ENCODE measurements at places on chromosomes 11 and 22.

GRCh38 chr11:20075627-20076026 lies 84.6 kb downstream of the DBX1 start:
- DNase-seq = no peak

GRCh38 chr22:21626073-21626734 lies 3.6 kb downstream of the YDJC start:
- no peak for DNase-seq

GRCh38 chr11:130439160-130439519 lies 9.3 kb upstream of the ADAMTS15 start:
- no peak for DNase-seq

DNA sequence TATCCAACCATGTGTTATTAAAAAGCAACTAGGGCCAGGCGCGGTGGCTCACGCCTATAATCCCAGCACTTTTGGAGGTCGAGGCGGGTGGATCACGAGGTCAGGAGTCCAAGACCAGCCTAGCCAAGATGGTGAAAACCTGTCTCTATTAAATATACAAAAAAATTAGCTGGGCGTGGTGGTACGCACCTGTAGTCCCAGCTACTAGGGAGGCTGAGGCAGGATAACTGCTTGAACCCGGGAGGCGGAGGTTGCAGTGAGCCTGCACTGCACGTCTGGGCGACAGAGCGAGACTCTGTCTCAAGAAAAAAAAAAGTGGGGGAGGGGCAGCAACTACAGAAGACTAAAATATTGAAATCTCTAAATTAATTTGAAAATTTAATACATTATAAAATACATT lies 18.4 kb downstream of the CHORDC1 start:
- DNase-seq = no peak

GRCh38 chr11:27385245-27385644 lies 22.2 kb upstream of the CCDC34 start:
- DNase-seq = no peak

DNA sequence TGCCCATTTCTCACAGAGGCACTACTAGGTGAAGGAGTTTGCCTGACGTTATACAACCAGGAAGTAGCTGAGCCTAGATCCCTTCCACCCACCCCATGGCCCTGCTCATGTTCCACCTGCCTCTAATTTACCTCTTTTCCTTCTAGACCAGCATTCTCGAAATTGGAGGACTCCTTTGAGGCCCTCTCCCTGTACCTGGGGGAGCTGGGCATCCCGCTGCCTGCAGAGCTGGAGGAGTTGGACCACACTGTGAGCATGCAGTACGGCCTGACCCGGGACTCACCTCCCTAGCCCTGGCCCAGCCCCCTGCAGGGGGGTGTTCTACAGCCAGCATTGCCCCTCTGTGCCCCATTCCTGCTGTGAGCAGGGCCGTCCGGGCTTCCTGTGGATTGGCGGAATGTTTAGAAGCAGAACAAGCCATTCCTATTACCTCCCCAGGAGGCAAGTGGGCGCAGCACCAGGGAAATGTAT lies 14.1 kb downstream of the PIK3IP1 start:
- no peak for DNase-seq

- no peak for DNase-seq
These were observed 10.7 kb downstream of the MAML2 start for GRCh38 chr11:96332126-96332771.

DNA sequence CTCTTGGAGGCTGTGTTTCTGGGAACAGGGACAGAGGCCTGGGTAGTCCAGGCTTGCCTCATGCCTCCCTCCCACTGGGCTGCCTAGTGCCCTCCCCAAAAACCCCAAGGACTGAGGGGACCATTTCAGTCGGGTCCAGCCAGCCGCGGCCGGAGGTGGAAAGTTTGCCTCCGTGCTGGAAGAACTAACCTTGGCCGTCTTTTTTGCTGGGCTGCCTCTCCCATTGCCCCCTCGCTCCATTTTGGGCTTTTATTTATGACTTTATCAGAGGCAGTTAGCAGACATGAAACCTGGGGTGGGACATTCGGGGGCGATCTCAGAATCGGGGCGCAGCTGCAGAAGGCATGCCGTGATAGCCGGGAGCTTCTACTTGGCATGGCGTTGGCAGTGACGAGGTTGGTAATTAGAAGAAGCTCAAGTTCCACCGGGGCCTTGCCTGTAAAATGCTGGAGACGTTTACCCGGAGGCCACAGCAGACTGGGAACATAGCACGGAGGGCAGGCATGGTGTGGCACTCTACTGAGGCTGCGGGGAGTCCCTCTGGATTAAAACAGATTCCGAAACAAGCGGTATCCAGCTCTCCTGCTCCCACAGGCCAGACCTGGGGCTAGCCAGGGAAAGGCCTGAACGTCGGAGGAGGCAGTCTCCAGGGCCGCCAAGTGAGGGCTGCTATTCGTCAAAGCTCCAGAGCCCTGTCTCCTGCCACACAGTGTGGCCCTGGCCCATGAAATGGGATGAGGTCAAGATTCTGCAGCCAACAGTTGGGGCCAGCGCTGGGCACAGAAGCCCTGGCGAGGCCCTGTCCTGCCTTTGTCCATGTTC lies 76.4 kb upstream of the PPARA start:
- peak; percentile 54 for DNase-seq

DNA sequence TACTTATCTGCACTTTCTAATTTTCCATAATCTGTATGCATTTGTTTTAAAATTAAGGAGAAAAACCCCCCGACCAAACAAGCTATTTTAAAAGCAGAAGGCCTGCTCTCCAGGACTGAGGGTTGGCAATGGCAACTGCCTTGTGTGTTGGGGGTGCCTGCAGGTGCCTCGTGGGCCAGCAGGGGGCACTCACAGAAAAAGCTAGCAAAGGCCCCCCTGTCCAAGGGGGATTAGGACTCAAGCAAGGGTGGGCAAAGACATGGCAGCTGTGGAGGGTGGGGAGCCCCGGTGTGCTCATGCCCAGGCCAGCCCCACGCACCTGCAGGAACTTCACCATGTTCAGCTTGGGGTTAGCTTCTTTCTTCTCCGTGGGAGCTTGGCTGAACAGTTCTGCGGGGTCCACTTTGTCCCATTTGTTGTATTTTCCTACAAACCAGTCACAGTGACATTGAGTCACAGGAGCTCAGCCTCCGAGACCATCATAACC lies 10.3 kb downstream of the TOP3B start:
- DNase-seq = peak; percentile 4

DNA sequence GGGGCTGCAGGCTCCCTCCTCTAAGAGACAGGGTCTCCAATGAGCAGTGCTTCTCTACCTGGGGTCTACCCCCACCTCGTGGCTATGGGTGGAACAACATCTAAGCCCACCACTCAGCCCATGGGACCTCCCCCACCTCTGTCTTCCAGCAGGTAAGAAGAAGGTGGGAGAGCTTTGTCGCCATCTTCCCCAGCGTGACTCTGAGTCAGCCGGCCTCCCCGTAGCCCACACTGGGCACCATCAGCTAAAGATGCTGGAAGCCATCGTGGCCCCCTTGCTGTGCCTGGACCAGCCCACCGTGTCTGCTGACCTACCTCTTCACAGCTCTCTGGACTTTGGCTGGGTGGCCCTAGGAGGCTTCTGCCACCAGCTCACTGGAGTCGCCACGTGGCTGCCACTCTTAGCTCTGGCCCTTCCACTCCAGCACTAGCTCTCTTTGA lies 944 bp downstream of the C11orf86 start:
- no peak for DNase-seq

GRCh38 chr11:12526789-12527188 lies 147.4 kb upstream of the TEAD1 start:
- DNase-seq = no peak

DNA sequence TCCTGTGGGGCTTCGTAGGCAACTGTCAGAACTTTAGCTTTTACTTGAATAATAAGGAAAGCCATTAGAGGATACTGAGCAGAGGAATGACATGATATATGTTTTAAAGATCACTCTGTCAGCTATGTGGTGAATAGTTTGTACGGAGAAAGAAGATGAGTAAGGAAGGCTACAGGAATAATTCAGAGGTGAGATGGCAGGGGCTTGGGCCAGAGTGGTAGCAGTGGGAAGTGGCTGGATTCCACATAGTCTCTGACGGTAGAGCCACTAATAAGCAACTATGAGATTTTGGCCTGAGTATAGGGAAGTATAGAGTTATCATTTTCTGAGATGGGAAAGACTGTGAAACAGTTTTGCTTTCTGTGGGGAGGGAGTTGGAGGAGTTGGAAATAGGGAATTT lies 93.9 kb upstream of the MTMR2 start:
- DNase-seq = no peak

DNA sequence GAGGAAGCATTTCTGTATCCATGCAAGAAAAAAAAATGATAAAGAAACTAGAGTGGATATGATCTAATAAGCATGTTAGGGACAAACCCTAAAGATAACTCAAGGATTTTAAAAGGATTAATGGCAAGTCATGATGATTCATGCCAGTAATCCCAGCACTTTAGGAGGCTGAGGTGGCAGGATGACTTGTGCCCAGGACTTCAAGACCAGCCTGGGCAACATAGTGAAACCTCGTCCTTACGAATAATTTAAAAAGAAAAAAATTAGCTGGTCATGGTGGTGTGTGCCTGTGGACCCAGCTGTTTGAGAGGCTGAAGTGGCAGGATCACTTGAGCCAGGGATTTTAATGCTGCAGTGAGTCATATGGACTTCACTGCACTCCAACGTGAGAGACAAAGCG lies 145.5 kb upstream of the BLID start:
- no peak for DNase-seq

DNA sequence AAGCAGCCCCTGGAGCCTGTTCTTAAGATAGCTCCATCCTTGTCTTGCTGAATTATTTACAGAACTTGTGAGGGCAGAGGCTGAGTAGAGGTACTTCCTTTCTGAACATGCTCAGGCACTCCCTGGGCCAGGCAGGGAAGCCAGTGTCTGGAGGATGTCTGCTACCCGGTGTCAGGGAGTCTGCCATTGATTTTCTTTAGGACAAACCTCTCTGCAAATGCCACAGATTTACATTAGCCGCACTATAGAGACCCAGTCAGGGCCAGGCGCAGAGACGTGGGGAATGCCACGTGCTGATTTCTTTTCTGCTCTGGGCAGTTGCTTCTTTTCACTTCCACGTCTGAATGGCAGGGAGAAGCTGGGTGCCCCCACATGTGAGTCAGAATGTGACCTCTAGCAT lies 585.5 kb downstream of the NTM start:
- DNase-seq = no peak

DNA sequence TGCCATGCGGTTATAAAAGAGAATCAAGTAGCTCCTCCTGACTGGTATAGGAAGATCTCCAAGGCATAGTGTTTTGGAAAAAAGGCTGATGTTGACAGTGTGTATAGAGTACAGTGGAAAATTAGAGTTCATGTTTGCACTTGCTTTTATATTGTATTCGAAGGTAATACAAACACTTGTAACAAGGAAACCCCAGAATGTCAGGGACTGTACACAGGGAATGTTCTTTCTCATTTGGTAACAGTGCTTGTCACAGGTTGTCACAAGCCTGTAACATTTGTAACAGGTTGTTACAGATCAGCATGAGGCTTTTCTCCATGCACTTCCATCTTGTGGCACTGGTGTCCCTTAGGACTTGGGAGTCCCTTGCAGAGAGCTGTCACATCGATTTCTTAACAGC lies 64.0 kb downstream of the GRK3 start:
- DNase-seq = no peak

- no peak for DNase-seq
These were observed 8.6 kb downstream of the CCDC34 start for GRCh38 chr11:27354359-27354965.

DNA sequence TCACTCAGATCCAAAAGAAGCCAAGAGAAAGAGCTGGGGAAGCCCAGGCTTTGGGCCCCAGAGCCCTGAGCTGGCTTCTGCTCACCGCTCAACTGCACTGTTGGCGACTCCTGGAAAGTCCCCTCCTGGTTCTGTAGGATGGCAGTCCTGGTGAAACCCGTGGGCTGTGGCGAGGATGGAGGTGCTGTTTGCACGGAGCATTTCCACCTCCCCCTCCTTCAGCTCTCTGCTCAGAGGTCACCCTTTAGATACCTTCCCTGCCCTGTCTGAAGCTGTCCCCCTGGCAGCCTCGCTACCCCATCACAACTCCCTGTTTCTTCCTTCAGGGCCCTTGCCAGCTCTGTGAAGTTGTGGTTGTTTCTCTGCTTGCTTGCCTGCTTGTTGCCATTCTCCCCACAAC lies 97.8 kb downstream of the MYO18B start:
- no peak for DNase-seq

DNA sequence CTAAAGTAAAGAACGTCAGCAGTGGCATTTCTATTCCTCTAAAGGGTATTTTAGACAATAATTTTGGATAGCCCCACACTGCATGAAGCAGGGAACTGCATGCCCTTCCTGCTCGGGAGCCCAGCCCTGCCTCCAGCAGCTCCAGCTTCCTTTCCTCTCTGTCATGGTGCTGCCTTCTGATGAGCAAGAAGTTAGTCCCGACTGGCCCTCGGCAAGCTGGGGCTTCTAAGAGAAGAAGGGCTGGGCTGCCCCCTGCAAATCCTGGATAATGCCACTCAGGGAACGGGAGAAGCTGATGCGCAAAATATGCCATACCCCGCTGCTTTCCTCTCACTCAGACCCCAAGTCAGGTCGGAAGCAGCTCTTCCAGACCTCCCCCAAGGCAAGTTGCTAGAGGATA lies 296.4 kb downstream of the ETS1 start:
- DNase-seq = no peak

GRCh38 chr22:41239443-41240128 lies 1.1 kb downstream of the CHADL start:
- DNase-seq = no peak

DNA sequence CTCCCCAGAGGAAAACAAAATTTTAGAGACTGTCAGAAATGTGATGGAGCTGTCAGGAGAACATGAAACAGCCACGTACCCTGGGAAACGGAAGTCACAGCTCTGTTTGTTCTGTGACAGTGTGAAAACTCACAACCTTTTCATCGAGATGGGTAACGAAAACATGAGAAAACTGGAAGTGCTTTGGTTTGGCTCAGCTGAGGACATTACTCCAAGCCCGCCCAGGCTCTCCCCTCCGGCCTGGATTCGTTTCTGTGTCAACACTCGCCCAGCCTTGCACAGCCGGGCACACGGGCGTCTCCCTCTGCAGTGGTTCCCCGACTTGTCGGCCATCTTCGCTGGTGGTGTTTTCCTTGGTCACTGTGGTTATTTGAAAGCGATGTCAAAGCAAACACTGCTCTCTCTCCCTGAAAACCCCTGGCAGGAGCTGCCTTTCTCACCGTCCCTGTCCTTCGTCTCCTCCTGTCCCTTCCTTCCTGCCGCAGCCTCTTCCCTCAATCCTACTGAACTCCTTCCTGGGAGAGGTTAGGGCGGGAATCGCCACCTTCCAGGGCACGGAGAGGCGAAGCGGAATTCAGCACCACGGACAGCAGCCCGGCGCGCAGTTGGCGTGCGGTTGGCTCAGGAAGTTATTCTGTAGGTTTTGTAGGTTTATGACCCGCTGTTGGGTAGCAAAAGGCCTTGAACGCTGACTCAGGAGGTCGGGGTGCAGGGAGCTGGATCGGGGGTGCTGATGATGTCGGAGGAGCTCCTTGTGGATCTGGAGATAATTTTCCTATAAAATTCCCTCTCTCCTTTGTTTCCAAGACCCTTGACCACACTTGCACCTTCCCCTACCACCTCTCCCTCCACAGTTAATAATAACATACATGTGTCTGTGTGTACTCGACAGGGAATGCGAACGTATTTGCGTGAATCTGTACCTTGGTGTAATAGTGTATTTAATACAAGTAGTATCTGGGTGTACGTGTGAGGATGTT lies 13.1 kb upstream of the RPS19BP1 start:
- DNase-seq = peak; percentile 57

GRCh38 chr11:61955422-61956135 lies 5.4 kb downstream of the BEST1 start:
- no peak for DNase-seq

Data from HT-29 (cell line).